ENCODE measurements at places on chromosomes 16 and 17.

DNA sequence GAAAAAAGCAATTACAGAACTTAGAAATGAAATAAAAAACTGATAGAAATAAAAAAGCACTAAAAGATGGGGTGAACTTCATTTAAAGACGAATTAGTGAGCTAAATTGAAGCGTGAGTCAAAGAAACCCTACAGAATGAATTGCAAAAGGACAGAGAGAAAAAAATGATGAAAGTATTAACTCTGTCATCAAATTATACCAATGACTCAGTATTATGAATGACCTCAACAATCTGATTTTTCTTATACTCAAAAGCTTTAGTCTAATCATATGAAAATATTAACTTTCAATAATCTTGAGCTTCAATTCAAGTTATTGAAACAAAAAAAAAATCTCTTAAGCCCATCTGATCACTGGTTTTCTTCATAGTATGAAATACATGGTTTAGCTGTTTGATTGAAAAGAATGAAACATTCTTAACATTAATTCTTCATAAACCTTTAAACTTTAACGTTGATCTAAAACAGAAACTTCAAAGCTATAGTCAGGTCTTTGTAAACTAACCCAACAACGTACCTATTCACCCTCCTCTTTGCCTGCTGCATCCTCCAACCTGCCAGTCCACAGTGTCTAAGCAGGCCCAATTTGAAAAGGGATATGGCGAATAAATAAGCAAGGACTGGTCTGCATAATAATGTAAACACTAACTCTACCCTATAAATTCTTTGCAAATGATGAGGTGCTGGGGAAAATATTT, 6.6 kb downstream of the ABCA5 start:
- no peak for DNase-seq

DNA sequence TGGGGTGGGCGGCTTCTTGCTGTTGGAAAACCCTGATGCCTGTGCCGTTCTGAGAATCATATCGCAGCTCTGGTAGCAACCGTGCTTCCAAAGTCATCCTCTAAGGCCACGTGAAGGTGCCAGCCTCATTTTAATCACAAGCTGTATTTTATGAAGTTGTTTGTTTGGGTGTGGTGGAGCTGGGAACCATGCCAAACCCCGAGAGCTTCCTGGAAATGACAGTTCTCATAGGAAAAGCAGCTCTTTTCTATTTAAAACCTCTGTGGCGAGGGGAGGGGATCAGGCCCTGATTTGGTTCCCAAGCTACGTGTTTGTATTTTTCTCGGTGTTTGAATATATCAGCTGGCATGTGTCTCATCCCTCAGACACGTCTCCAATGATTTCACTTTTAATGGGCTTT, 21.7 kb downstream of the KNOP1 start:
- DNase-seq, result no peak

GRCh38 chr16:12350945-12351344, 374.4 kb downstream of the SNX29 start:
- no peak for DNase-seq

- DNase-seq, result no peak
Observed at GRCh38 chr16:53559270-53559951, 56.4 kb upstream of the AKTIP start.

- no peak for DNase-seq
Observed at GRCh38 chr17:32960815-32961214, 30.8 kb upstream of the SPACA3 start.

DNA sequence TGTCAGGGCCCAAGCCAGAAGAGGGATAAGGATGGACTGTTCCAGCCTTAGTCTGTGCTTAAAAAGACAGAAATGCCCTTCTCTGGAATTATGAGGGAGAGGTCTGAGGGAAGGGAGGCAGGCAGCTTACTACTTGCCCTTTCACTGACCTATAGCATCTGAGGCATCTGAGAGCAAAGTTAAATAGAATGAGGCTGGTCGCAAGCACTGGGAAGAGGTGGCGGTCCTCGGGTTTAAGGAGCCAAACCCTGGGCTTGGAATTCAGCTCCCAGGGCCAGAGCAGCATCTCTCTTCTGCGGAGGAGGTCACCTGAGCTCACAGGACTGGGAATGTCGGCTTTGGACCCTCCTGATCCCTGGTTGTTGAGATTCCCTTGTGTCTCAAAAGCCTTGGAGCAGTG, 3.1 kb upstream of the LIMD2 start:
- no peak for DNase-seq

Measured in stimulated activated CD8-positive, alpha-beta memory T cell treated with anti-CD3 and anti-CD28 coated beads, Interleukin-4, amount 100 ng/mL, for 1 hour (primary cell).